HFF-Myc (cell line): ENCODE measurements at places on chromosomes 7 and 10.

DNA sequence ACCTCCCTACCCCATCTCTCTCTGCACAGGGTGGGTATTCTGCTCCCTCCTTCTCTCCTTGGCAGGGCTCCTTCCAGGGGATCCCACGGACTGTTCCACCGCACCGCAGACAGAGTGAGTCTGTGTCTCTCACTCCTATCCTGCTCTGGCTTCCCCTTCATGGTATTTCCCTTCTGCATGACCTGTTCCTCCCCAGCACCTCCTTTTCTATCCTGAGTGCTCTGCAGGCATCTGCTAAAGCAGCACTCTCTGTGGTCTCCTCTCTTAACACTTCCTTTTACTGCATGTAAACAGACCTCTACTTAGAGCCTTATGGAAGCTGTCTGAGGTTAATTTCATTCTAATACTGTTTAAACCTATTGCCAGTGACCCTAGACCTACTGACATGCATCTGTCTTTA is 171.5 kb downstream of the CCSER2 start:
- DNase-seq: no peak

- DNase-seq: no peak
These were observed 10.9 kb downstream of the MMRN2 start for GRCh38 chr10:86946213-86947155.

DNA sequence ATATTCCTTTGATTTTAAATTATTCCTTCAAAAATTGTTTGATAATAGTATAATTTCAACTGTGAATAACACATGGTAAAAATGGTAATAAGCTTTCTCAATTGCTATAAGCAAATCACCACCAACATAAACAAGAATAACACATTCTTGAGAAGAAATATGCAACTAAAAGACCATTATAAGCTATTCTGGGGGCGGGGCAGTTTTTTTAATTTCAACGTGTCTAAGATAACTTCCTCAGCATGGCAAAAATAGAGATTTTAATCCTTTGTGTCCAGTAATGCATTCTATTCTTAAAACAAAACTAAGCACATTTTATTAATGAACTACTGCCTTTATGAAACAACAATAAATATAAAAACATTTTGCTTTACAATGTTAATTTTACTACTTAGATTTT is 1.5 kb downstream of the DNAJC12 start:
- no peak for DNase-seq

GRCh38 chr10:85961073-85961472 is 405.5 kb downstream of the GRID1 start:
- DNase-seq: no peak

GRCh38 chr10:47325303-47326291 is 3.3 kb downstream of the GDF2 start:
- no peak for DNase-seq

DNA sequence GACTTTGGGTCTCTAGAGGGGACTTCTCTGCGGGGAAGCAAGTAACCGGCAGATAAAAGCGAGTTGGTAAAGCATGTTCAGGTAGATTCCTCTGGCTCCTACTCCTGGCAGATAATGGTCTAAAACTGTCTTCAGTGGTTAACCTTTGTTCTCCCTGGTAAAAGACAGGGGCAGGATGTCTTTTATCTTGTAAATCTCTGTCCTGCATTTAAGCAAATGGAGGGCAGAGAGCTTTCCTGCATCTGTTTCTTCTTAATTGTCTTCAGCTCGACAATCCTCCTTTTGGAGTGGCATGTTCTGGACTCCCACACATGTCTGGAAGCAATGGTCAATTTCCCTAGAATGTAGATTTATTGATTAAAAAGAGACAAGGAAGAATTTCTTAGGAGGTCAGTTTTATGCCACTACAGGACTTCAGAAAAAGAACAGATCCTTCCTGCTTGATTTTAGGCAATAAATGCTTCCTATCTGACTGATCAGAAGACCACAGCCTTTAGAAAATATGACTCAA is 16.6 kb downstream of the C7orf33 start:
- no peak for DNase-seq

DNA sequence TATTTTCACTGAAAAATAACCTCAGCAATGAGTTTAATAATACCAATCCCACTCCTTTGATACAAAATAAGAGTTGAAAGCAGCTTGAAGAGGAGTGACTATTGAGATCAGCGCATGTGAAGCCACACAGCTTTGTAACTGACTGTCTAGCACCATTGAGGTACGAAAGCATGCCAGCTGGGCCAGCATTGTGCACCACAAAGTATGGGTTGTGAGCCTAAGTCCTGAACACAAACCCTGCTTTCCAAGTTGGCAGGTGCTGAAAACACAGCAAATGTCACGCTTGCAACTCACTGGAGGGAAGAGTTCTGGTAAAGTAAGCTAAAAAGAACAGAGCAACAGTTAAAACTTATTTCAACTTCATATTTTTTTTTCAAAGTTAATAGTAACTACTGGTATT is 4.0 kb upstream of the FAM53B start:
- no peak for DNase-seq

GRCh38 chr7:122423591-122423990 is 119.0 kb upstream of the FEZF1 start:
- no peak for DNase-seq

- no peak for DNase-seq
These were observed 39.1 kb upstream of the TMEM236 start for GRCh38 chr10:17712717-17713471.

- DNase-seq: no peak
These were observed 22.1 kb upstream of the ENO4 start for GRCh38 chr10:116827214-116827671.

- DNase-seq: no peak
These were observed 126.9 kb upstream of the KLF6 start for GRCh38 chr10:3911713-3912442.

DNA sequence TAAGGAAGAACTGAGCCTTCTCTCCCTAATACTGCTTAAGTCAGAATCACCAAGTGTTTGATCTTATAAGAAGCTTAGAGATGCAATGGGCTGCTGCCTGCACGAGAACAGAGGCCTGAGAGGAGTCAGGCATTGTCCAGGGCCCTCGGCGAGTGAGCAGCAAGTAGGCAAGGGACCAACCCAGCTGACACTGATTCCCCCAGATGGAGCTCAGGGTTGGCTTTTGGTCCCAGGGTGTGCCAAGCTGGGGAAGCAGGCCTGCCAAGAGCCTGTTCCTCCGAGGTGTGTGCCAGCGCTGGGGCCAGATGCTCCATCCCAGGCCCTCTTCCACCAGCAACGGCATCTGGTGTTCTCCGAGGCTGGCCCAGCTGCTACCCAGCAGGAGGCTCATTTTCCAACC is 222.0 kb upstream of the ZMIZ1 start:
- no peak for DNase-seq

GRCh38 chr10:101778781-101779543 is 3.0 kb upstream of the FGF8 start:
- DNase-seq: no peak

- peak; percentile 96 for DNase-seq
These were observed 31.8 kb downstream of the GSTO2 start for GRCh38 chr10:104300736-104301292.

- no peak for DNase-seq
These were observed 42.2 kb downstream of the LRRC18 start for GRCh38 chr10:48897441-48897790.

DNA sequence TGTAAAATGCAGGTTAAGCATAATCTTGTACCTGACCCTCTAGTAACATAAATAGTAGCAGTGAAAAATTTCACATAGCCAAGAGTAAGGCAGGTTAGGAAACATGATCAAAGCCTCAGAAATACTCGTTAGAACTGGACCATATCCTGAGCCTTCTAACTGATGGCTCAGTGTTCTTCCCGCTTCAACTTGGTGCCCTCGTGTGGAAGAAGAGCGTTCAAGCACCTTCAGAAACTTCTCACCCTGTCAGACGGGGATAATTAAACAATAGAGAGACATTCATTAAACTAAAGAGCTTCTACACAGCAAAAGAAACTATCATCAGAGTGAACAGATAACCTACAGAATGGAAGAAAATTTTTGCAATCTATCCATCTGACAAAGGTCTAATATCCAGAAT is 124.5 kb downstream of the MYOF start:
- DNase-seq: no peak

GRCh38 chr10:111114758-111115500 is 38.1 kb downstream of the ADRA2A start:
- no peak for DNase-seq

DNA sequence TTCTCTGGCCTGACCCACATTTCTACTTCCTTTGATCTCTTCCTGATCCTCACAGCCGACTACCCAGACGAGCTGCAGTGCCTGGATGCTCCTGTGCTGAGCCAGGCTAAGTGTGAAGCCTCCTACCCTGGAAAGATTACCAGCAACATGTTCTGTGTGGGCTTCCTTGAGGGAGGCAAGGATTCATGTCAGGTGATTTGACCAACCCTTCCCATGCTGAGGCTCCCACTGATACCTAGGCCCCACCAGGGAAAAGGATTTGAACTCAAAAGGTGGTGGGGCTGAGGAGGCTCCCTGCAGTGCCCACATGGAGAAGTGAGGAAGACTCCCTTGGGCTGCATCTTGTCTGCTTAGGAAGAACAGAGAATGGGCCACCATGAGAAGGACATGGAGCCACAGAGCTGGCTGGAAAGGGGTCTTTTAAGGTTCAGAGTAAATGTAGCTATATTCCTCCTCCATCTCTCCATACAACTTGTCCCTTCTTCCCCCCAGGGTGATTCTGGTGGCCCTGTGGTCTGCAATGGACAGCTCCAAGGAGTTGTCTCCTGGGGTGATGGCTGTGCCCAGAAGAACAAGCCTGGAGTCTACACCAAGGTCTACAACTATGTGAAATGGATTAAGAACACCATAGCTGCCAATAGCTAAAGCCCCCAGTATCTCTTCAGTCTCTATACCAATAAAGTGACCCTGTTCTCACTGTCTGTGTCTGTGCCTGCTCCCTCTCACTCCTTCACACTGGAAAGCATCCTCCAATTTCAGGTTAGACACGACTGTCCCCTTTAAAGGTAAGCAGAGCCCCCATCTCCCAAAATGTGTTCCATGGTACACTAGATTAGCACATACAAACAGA is 3.3 kb downstream of the PRSS1 start:
- DNase-seq: no peak

- DNase-seq: no peak
These were observed 271.5 kb upstream of the ZWINT start for GRCh38 chr10:56632537-56632936.

- DNase-seq: no peak
These were observed 72.8 kb downstream of the PODXL start for GRCh38 chr7:131483586-131483985.

DNA sequence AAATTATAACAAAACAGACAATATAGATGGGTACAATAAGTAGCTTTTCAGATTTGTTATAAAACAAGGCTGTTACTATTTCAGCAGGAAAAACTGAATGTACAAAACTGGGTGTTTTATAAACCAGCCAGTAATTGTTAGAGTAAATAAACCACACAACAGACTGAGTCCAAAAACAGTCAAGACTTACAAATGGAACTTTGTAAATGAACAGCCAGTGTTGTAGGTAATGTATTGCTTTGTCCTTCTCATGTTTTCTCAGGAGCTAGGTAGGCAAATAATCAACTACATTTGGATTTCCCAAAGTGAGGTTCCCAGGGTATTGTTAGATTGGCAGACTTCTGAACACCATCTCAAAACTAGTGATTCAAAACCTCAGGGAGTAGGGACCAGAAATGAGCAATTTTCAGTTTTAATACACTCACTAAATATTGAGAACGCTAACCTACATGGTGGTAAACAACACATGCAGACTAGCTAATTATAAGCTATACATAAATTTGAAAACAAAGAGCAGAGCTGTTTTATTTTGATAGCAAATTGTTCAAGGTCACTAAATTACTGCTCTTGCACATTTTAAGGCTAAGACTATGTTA is 36.2 kb downstream of the HERPUD2 start:
- DNase-seq: no peak

GRCh38 chr7:2542916-2543871 is 12.1 kb downstream of the BRAT1 start:
- DNase-seq: no peak

- no peak for DNase-seq
These were observed 164.1 kb upstream of the HPS1 start for GRCh38 chr10:98610836-98611235.

DNA sequence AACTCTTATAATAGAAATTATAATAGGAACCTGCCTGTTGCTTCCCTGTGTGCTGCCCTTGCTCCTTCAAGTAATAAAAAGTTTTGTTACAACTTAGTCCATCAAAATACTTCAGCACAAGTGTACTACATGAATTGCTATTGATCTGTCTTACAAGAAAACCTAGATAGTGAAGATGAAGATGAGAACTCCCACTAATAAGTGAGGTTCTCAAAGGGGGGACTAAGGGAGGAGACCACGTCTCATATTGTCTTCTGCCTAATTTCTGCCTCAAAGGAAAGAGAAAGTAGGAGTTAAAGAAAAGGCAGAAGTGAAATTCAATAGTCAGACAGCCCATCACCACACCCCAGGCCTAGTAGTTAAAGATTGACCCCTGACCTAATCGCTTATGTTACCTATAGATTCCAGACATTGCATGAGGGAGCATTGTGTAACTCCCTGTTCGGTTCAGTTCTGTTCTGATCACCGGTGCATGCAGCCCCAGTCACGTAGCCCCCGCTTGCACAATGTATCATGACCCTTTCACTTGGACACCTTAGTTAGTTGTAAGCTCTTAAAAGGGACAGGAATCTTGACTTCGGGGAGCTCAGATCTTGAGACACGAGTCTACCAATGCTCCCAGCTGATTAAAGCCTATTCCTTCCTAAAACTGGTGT is 18.2 kb upstream of the CHST3 start:
- DNase-seq: no peak

DNA sequence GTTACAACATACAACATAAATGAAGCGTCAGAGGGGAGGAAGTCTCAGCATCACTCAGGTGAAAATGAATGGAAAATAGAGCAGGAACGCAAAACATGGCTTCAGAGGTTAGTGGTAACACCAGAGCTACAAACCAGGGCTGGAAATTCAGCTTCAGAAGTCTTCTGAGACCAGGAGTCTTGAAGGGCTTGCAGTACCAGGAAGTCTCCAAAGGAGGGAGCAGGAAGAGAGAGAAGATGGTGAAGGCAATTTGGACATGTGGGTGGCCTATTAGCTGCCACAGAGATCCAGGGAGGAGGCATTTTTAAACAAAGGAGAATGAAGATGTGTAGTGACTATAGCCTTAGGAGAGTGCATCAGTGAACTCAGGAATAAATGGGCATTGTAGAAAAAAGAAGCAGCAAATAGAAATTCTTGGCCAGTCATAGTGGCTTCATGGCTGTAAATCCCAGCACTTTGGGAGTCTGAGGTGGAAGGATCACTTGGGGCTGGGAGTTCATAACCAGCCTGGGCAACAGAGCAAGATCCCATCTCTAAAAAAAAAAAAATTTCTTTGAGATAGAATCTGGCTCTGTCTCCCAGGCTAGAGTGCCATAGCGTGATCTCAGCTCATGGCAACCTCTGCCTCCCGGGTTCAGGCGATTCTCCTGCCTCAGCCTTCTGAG is 9.3 kb upstream of the TET1 start:
- DNase-seq: peak; percentile 80

GRCh38 chr7:70727861-70728260 is 404.1 kb upstream of the GALNT17 start:
- DNase-seq: no peak

DNA sequence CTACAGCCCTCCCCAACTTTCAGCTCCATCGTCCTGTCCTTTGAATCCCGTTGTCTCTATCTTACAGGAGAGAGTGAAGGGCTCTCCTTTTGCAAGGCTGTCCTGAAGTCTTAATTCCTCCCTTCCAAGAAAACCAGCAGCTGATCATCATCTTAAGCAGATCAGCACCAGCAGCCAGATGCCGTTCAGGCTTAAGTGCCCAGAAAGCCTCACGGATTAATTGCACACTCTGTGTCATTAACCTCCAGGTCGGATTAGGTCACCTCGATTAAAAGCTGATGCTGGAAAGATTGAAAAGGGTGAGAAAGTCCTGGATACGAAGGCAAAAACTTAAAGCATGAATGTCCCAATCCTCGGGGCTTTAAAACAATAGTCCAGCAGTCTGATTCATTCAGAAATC is 24.8 kb upstream of the ADARB2 start:
- DNase-seq: no peak
